ENCODE measurements at places on chromosomes 5 and 9.

DNA sequence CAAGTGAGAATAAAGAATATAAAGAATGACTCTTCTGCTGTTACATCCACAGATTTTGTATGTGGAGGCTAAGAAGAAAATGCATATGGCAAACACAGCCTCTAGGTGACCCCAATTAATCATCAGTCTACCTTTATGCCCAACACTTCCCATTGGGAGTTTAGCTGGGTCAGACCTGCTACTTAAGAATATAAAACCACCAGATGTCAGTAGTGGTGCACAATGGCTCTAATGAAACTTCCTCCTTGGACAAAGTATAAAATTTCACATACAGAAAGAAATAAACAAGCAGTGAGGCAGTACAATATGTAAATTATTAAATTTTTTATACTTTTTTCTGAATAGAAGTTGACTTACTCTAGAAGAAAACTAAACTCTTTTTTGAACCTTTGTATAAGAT is 539.9 kb downstream of the BRINP1 start:
- peak; percentile 2 for DNase-seq

DNA sequence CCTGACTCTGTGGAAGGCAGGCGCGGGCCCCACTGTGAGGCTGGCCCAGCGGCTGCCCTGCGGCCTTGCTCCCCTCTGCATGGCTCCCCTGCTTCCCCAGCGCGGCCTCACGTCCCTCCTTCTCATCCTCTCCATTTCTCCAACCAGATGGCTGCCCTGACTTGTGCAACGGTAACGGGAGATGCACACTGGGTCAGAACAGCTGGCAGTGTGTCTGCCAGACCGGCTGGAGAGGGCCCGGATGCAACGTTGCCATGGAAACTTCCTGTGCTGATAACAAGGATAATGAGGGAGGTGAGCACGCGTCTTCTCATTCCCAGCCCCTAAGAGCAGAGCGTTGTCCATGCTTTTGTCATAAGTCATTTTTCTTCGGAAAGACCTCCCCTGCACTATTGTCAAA is 129.0 kb upstream of the WWC1 start:
- no peak for DNase-seq

DNA sequence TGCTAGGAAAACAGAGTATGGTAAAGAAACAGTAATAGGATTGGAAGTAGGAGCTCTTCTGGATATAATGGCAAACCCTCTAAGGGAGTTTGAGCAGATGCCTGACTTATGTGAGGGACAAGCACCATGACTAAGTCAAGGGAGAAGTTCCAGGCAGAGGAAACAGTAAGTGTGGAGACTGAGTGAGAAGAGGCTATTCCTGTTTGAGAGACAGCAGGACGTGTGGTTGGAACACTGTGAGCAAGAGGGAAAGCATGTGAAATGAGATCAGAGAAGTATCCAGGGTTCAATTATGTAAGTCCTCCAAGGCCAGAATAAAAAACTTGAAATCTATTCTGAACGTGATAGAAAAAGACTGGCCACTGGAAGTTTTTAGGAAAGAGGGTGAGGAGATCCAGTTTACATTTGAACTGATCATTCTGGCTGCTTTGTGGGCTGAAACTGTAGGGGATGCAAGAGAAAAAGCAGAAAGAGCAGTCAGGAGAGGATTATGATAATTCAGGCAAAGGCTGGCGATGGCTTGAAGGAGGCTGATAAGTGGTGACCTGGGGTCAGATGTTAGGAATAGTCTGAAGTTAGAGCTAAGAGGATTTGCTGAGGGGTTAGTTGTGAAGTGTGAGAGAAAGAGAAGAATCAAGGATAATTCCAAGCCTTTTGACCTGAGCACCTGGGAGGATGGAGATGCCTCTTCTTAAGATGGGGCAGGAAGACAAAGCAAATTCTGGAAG is 19.2 kb downstream of the DMAC1 start:
- DNase-seq = peak; percentile 61

DNA sequence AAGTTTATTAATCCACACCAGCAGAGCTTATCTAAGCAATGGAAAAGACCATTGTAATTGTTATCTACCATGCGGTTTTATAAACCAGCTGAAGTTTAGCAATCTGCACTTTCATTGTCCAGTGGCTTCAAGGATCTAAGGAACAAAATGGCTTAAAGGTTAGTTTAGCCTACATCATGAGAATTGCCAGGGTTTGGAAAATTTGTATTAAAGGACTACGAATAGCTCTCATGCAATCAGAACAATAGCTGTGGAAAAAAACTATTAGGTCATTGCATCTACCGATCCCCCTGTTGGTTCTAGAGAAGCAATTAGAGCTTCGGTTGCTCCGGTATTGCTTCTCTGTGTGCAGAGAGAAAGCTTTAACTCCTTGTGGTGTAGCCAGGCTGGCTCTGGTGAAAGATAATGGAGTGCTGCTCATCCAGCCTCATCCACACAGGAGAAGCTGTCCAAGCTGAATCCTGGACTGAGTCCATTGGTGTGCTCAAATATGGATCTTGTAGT is 86.3 kb upstream of the SLC12A2 start:
- peak; percentile 12 for DNase-seq

- DNase-seq = no peak
These were observed 88.7 kb downstream of the EMB start for GRCh38 chr5:50352382-50352781.

- DNase-seq = peak; percentile 82
These were observed 28.3 kb upstream of the NIPAL4 start for GRCh38 chr5:157431544-157432200.

DNA sequence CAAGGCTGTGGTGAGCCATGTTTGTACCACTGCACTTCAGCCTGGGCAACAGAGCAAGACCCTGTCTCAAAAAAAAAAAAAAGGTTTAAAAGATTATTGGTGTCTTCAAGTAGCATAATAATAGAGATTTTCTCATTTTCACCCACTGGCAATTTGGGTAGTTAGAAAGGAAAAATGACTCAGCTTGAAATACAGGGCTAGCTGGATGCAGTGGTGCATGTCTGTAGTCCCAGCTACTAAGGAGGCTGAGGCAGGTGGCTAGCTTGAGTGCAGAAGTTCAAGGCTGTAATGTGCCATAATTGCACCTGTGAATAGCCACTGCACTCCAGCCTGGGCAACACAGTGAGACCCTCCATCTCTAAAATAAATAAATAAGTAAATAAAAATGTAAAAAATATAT is 111.1 kb downstream of the ARRDC3 start:
- DNase-seq = no peak

DNA sequence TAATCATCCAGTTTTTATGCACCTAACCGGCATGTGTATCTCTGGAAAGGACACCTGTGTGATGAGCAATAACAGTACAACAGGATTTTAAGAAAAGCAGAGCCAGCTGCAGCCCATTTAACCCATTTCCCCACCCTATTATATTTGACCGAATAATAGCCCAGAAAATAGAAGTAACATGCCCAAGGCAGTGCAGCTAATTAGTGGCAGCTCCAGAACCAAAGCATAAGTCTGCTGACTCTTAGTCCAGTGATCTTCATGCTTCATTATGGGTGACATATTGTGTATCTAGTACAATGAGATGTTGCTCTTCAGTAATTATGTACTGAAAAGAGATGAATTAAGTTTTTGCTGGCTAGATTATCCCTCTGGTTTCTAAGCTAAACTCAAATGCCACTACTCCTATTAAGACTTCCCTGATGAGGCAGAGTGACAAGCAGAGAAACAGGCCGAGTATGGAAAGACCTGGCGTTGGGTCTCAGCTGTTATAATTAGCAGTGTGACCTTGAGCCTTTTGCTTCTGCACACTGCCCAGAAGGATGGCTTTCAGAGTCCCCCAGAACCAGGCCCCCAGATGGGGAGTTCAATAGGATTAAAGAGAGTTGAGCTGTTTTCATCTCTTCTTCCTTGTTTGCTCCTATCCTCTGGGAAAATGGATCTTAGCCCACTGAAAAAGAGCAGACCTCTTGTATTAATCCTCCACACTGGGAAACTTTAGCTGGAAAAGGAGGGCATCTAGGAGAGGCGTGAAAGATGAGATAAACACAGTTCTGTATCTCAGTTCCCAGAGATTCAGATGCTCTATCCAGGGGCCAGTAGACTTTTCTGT is 10.8 kb upstream of the C1QTNF3 start:
- no peak for DNase-seq

GRCh38 chr9:90900130-90900529 is 98.5 kb downstream of the SYK start:
- DNase-seq = peak; percentile 30

DNA sequence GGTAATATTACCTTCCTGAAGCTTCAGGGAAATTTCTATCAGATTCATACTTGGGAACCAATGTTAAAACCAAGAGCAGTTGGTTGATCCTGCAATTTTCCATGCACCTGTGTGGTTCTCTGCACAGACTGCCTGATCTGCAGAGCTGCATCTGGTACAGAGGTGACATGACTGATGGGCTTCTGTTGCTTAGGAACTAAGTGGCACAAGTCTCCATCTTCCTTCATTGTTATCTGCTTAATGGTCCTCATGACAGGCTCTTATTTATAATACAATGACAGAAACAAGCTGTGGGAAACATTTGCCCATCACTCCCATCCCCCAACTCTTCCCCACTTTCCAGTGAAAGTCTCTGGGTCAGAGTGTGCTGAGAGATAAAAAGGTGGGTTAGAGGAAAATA is 799.1 kb downstream of the TAF11L14 start:
- DNase-seq = no peak

- DNase-seq = no peak
These were observed 24.5 kb downstream of the TBC1D9B start for GRCh38 chr5:179883163-179883562.

Data from choroid plexus epithelial cell (primary cell).